ENCODE measurements at places on chromosomes 6 and 20. TPM values are rescaled to one million over a fixed set of nuclear protein-coding genes. Genes with fewer than 3 reads are reported as not detected.

- DNase-seq, result peak; percentile 79
Observed at GRCh38 chr6:11324453-11325015, 92.1 kb upstream of the NEDD9 start.

DNA sequence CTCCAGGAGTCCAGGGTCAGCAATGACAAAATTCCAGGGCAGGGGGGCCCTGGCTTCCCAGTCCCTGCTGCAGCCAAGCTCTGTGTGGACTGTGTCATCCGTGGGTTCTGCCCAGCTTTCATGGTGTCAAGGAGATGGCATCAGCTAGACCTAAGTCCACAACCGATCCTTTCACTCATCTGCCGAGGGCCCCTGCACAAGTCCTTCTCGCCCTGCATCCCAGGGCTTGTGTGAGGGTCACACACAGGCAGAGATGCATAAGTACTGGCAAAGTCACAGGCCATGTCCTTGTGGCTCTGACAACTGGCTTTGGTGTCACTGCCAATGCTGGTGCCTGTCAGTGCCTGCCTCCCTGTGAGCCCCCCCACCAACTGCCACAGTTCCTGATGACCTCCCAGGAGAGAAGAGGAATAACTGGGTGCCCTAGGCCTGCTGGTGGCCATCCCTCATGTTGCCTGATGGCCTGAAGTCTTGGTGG, 181.4 kb upstream of the CST7 start:
- peak; percentile 30 for DNase-seq

GRCh38 chr20:47362361-47363219, 6.1 kb upstream of the ZMYND8 start:
- no peak for DNase-seq

DNA sequence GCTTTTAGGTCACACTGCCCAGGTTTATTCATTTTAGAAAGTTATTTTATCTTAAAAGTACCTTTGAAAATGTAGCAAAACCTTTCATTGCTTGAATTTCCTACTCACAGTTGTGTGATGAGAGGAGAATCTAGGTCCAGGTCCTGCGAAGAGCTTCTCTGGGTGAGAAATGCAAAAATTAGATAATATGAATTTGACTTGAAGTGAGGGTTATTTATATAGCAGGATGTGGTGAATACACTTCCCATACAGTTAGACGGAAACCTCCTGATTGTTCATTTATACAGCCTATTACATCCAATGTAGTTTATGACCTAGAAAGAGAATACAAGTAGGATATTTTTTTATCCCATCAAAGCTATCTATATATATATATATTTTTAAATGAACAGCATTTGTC, 30.5 kb downstream of the CDKAL1 start:
- no peak for DNase-seq

GRCh38 chr20:58021481-58021880, 207.0 kb downstream of the ANKRD60 start:
- no peak for DNase-seq

The OPRL1 gene
- 0.75 TPM for total RNA-seq

DNA sequence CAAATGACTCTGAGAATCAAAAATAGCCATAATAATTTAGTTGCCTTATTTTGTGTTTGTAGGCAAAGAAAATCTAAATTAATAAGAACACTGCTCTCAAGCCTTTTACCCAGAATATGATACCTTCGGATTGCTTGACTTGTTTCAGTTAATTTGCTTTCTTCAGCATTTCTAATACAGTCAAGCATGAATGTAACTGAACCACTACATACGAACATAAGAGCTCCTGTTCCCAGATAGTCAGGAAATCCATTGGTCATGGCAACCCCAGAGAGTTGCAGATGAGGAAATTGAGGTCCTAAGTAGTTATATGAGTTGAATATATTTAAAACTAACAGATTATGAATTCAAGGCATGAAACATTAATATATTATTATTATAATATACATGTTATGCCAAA, 2.9 kb downstream of the FRK start:
- DNase-seq, result no peak

GRCh38 chr20:2086980-2087377, 14.6 kb upstream of the STK35 start:
- no peak for DNase-seq

Data from activated CD8-positive, alpha-beta memory T cell treated with anti-CD3 and anti-CD28 coated beads, Interleukin-2, amount 10 ng/mL, durations not matched to agents 7 days and 5 days (primary cell).